ENCODE measurements at places on chromosomes 16 and 17. TPM values are rescaled to one million over a fixed set of nuclear protein-coding genes. Genes with fewer than 3 reads are reported as not detected.

DNA sequence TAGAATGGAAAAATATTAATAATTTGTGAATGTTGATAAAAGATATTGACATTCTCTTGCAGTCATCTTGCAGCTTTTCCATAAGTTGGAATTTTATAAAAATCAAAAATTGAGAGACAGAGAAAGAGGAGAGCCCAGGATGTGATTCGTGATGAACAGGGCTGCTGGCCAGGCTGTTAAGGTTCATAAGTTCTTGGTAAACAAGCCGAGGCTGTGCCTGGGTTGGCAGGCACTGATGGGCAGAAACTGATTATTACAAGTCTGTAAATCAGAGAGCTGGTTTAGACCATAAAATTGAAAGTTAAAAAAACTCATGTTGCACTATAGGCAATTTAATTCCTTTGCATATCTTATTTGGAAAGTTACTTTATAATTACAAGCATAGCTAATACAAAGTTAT, 533.7 kb downstream of the HAPSTR1 start:
- no peak for DNase-seq
- no peak overlapping the region for H3K27ac ChIP-seq
- H3K36me3 ChIP-seq, result no peaks in the 10 kb centered on the region
- no peaks in the 10 kb centered on the region for H3K27me3 ChIP-seq

DNA sequence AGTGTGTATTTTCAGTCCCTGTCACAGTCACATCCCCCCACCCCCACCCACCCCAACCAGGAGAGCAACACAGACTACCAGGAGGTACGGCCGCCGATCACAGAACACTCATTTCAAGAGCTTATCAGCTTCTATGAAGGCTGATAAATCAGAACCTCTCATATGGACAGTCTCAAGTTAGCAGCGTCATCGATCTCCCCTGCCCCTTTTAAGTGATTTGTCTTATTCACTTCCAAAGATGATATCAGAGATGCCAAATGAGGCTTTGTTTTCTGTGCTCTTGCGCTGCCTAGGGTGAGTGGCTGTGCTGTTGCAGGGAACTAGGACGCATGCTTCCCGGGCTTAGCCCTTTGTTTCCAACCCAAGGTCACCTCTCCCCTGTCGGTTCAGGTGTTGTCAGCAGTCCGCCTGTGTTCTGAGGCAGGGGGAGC, 26.8 kb upstream of the PMFBP1 start:
- DNase-seq, result no peak
- no peaks in the 10 kb centered on the region for H3K36me3 ChIP-seq
- H3K27me3 ChIP-seq, result no peaks in the 10 kb centered on the region

Gene MYO1C
- total RNA-seq, result 248 TPM

Gene MVD
- total RNA-seq, result 28.8 TPM

DNA sequence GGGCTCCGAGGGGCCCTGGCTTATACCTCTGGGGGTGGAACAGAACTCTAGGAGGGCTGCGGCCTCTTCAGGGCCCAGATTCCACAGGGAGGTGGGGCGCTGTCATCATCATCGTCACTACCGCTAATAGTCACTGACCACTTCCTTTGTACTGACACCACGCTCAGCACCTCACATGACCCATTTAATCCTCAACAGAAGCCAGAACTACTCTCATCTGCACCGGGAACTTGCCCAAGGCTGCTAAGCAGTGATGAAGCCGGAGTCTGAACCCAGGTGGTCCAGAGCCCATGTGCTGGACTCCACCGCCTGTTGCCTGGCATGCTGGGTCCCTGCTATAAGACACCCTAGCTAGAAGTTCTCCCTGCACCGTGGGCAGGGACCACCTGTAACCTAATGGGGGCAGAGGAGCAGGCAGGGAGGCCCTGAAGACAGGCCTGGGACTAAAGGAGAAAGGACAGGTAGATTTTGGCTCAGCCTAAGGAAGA, 12.0 kb downstream of the UNC13D start:
- peak overlapping the region; percentile 34 for H3K27ac ChIP-seq
- peaks cover 23% of the 10 kb centered on the region for H3K4me1 ChIP-seq
- no peak for DNase-seq
- peaks cover 24% of the 10 kb centered on the region for H3K36me3 ChIP-seq
- no peak overlapping the region for H3K4me3 ChIP-seq
- no peaks in the 10 kb centered on the region for H3K27me3 ChIP-seq

GRCh38 chr16:21646721-21647561, 5.5 kb downstream of the IGSF6 start:
- no peaks in the 10 kb centered on the region for H3K36me3 ChIP-seq
- H3K4me1 ChIP-seq, result peaks cover 19% of the 10 kb centered on the region
- H3K27me3 ChIP-seq, result no peaks in the 10 kb centered on the region

- H3K36me3 ChIP-seq, result no peaks in the 10 kb centered on the region
- H3K27ac ChIP-seq, result no peak overlapping the region
- peaks cover 6% of the 10 kb centered on the region for H3K27me3 ChIP-seq
These were observed 26.6 kb upstream of the ST6GALNAC1 start for GRCh38 chr17:76670020-76670717.

Gene SMTNL2
- total RNA-seq, result 7.2 TPM

All from esophagus muscularis mucosa (tissue), 4 donors.